Hematopoietic multipotent progenitor cell treated with erythropoietin and hydrocortisone succinate and interleukin-3 and kit ligand, for 8 days (in vitro differentiated cells): ENCODE measurements at places on chromosomes 1 and 21.

DNA sequence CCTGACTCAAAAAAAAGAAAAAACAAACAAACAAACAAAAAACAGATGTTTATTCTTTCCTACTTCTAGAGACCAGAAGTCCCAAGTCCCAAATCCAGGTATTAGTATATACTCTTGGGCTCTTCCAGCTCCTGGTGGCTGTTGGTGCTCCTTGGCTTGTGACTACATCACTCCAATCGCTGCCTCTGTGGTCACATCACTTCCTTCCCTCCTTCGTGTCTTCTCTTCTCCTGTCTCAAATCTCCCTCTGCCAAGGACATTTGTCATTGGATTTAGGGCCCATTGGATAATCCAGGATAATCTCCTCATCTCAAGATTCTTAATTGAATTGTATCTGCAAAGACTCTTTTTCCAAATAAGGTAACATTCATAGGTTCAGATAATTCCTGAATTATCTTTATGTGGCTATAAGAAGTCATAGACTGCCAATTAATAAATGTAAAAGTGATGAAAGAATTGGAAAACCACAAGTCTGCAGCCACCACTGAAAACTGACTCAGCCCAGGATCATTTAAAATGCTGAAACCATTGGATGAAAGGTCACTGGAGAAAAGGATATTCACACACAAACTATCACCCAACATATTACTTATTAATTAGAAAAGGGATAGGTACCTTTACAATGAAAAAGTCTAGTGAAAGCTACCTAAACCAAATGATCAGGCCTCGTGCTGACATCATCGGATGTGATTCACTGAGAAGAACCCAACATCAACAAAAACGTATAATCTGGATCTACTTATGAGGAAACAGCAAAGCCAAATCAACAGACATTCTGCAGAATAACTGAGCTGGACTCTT is 67.1 kb downstream of the ZNF281 start:
- DNase-seq, result no peak

GRCh38 chr1:87093286-87093685 is 178.9 kb downstream of the HS2ST1 start:
- DNase-seq, result no peak

GRCh38 chr1:5191470-5191869 is 537.1 kb downstream of the AJAP1 start:
- no peak for DNase-seq

- DNase-seq, result no peak
These were observed 1.3 kb downstream of the TMEM35B start for GRCh38 chr1:34983700-34984355.

DNA sequence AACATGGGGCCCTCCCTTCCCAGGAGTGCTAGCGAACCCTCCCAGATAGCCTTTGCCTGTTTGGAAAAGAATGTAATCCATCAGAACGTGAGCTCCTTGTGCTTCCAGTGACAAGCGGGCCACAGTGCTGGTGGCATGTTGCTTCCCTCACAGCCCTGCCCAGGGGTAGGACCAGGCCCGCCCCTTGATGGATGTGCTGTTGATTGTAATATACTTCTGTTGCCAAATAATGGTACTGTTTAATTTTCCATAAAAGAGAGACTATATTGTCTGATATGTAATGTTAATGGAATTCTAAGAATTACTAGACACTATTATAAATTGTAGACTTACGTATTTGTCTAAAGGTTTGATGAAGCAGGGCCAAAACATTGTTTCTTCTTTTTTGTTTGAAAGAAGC is 16.4 kb downstream of the ATP5PO start:
- DNase-seq, result no peak

DNA sequence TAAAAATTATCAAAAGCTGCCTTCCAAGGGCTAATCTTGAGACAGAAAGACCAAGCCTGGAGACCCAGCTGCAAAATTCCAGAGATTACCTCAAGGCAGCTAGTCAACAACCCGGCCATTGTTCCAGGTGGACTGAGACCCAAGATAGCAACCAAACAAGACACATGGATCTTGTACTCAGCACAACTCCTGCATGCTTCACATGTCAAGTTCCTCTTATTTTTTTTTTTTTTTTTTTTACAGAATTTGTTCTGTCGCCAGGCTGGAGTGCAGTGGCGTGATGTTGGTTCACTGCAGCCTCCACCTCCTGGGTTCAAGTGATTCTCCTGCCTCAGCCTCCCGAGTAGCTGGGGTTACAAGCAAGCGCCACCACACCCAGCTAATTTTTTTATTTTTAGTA is 40.1 kb downstream of the CD2 start:
- DNase-seq, result no peak

DNA sequence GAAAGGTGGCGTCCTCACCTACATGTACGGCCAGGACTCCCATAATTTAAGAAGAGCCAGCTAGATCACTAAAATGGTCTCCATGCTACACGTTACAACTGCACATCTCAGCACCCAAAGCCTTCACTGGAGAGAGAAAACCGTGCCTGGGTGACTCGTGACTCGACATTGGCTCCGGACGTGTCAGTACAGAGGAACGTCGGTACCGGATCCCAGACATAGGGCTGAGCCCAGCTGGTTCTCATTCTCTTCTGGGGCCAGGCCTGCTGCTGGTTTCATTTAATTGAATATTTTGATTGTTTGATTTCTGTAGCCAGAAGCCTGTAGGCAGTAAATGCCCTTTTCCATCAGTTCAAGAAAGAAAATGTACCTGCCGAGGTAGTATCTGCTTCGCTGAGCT is 93.1 kb downstream of the HHIPL2 start:
- DNase-seq, result no peak

DNA sequence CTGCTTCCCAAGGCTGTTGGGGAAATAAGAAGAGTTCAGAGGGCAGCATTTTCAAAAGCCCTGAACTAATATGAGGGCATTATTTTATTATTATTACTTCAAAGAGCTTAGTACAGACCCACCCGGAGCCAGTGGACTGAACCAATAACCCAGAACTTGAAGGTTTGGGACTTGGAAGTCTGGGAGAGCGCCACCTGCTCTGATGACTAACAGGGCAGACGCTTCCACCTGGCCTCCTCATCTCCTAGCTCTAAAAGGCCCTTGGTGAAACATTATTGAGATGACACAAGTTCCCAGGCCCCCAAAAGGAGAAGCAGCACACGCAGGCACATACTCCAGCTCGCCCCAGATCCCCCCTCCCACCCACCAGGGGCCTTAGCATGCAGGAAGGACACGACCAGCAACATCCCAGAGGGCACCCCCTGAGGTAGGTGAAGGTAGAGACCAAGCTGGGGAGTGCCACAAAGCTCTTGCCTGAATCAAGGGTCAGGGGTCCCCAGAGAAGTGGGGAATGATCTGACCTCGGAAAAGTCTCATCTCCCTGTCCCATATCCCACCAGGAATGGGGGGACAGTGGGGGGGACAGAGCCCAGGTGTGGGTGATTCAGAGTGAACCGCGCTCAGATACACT is 1.3 kb downstream of the DLGAP3 start:
- DNase-seq, result no peak

DNA sequence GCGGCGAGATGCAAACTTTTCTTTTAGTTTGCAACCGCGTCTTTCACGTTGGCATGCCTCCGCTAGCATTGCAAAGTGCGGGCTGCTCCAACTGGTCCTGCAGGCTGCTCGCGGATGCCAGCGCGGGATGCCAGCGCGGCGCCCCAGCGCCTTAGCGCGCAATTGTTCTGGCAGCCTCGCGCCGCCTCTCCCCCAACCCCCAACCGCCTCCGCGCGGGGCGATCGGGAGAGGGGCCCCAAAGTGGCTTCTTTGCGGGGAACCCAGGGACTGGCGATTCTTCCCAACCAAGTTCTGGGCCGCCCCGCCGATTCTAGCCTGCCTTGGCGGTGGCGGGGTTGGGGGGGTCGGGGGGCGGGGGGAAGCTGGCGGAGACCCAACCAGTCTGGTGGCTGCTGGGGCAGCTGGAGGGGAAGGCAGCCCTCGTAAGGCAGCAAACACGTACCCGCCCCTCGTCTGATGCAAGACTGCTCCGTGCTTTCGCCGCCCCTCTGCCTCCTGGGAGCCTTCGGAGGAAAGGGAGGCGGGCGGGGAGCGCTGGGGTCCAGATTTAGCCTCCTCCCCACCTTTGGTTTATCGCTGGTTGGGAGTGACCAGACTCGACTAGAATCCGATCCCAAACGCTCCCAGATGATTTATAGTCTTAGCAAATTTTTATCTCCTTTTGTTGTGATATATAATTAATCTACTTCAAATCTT is 756 bp downstream of the PHGDH start:
- peak; percentile 17 for DNase-seq
